ENCODE measurements at places on chromosomes 7 and 10. TPM values are rescaled to one million over a fixed set of nuclear protein-coding genes. Genes with fewer than 3 reads are reported as not detected.

DNA sequence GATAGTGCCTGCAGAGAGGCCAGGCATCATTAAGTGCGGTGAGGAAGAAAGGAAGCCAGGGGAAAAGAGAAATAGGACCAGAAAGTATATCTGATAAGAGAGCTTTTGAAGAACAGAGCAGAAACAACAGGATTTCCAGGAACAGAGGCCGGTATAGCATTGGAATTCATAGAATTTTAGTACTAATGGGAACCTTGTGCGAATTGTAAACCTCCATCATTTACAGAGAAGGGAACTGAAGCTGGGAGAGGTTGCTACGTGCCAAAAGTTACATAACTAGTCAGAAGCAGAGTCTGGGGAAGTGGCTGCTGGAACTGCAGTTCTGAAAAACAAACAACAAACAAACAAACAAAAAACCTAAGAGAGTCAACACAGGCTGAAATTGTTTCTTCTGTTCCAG, 5.4 kb upstream of the ZMYND11 start:
- H3K4me3 ChIP-seq, result no peak overlapping the region
- no peaks in the 10 kb centered on the region for H3K36me3 ChIP-seq
- DNase-seq, result no peak
- peaks cover 17% of the 10 kb centered on the region for H3K4me1 ChIP-seq

- DNase-seq, result peak; percentile 40
- no peak overlapping the region for H3K27ac ChIP-seq
- no peaks in the 10 kb centered on the region for H3K4me1 ChIP-seq
- no peak overlapping the region for H3K4me3 ChIP-seq
- no peaks in the 10 kb centered on the region for H3K27me3 ChIP-seq
Observed at GRCh38 chr10:42475168-42476098, 162.9 kb downstream of the ZNF33B start.

GRCh38 chr7:128021366-128021765, 9.9 kb downstream of the LRRC4 start:
- H3K27me3 ChIP-seq, result no peaks in the 10 kb centered on the region
- H3K4me3 ChIP-seq, result no peak overlapping the region
- H3K27ac ChIP-seq, result no peak overlapping the region

The COL17A1 gene
- not detected for total RNA-seq

GRCh38 chr7:68783684-68784083, 814.6 kb upstream of the AUTS2 start:
- DNase-seq, result no peak
- H3K4me3 ChIP-seq, result no peak overlapping the region
- no peaks in the 10 kb centered on the region for H3K36me3 ChIP-seq

The KCNMA1 gene
- 1.8 TPM for total RNA-seq

- H3K27ac ChIP-seq, result no peak overlapping the region
- no peak for DNase-seq
- no peaks in the 10 kb centered on the region for H3K27me3 ChIP-seq
- no peaks in the 10 kb centered on the region for H3K36me3 ChIP-seq
- no peak overlapping the region for H3K4me3 ChIP-seq
Observed at GRCh38 chr10:36578306-36578705, 547.1 kb upstream of the ANKRD30A start.

The SPDYE11 gene
- total RNA-seq, result not detected

All from cardiac muscle cell (in vitro differentiated cells and primary cell).